ENCODE measurements at places on chromosomes 2 and 18.

DNA sequence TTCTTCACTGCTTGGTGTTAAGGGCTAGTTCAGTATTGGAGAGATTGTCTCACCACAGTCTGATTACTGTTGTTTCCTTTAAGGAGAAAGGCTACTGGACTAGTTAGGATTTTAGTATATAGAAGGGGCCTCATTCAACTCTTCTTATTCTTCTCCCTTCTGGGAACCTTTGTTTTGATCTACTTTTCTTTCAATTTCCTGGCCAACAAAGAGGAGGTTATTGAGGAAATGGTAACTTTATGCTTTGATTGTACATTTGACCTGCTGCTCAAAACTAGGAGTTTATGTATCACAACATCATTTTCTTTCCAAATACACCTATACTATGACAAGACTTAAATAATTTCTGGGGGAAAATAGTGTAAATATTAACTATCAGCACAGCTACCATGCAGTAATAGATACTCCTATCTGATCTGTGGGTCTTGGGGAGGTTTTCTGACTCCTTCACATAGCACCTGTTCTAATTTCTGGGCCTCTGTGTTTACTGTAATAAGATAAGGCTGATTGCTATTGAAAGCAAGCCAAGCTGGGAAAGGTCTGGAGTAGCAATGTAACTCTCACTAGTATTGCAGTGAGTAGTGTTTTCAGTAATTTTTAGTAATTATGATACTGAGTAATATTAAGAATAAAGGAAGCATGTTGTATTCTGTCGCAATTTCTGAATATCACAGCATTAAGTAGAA is 395.3 kb downstream of the NUP35 start:
- DNase-seq, result no peak

DNA sequence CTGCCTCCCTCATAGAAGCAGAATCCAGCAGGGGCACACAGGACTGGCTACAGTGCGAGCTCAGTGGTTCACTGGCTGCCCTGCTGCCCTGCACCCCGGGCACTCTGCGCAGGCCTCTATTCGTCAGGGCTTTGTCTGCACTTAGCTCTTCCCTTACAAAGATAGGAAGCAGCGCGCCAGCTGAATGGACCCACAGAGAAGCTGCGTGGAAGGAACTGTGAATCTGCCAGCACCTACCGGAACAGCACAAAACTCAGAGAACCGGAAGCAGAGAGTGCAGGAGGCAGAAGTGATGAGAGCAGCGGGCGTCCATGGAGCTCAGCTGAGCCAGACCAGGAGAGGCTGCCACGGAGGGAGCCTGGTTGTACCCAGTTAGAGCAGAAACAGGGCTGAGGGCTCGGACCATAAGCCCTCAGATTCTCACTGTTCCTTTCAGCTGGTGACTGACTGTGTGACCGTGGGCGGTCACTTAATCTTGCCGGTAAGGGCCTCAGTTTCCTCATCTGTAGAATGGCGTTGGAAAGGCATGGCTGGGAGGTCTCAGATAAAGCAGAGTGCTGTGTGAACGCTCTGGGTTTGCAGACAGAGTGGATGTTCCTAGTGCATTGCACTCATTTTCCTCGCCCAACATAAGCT is 23.1 kb upstream of the SLC66A3 start:
- DNase-seq, result no peak

GRCh38 chr2:44120428-44120827 is 48.2 kb upstream of the PPM1B start:
- DNase-seq, result no peak

DNA sequence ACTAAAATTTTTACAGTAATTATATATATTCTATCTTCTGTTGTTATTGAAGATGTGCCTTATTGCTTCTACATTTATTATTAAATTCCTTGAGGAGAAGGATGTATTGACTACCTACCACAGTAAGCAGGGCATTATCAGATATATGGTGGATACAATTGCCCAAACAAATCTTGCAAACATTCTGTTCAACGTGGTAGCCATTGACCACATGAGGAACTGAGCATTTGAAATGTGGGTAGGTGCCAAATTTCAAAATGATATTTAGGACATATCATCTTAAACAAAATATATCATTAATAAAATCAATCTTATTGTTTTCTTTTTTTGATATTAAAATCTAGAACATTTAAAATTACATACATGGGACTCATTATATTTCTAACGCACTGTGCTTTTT is 11.1 kb downstream of the SCN3A start:
- no peak for DNase-seq

DNA sequence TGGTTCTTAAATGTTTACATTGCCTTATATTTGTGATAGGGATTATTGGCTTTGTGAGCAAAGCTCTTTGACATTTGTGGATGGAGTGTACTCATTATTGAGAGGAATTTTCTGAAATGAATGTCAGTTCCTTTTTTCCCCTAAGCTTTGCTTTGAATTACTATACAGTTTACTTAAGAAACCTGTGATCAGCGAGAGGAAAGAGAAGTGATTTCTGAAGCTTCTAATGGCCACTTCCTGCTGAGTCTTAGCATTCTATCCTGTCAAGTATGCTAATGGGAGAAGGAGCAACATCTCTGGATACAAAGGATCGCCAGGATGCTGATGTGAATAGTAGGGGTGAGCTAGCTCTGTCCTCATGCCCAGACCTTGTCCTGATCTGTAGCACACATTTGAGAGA is 47.8 kb upstream of the MGAT5 start:
- no peak for DNase-seq

GRCh38 chr2:85434696-85435095 is 16.2 kb downstream of the SH2D6 start:
- DNase-seq, result no peak

DNA sequence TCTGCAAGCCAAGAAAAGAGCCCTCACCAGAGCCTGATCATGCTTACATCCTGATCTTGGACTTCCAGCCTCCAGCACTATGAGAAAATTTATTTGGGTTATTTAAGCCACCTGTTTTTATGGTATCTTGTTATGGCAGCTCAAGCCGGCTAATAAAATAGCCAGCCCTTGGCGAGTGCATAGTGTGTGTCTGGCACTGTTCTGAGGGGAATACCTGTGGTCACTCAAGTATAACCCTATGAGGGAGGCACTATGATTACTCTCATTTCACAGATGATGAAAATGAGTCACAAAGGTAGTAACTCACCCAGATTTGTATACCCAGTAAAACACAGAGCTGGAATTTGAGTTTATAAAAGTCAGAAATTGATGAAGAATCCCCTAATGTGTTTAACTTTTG is 556.9 kb upstream of the SETBP1 start:
- DNase-seq, result no peak

- no peak for DNase-seq
Observed at GRCh38 chr2:101307950-101308431, 510 bp downstream of the RNF149 start.

- DNase-seq, result no peak
Observed at GRCh38 chr2:136377423-136378382, 259.8 kb upstream of the CXCR4 start.

DNA sequence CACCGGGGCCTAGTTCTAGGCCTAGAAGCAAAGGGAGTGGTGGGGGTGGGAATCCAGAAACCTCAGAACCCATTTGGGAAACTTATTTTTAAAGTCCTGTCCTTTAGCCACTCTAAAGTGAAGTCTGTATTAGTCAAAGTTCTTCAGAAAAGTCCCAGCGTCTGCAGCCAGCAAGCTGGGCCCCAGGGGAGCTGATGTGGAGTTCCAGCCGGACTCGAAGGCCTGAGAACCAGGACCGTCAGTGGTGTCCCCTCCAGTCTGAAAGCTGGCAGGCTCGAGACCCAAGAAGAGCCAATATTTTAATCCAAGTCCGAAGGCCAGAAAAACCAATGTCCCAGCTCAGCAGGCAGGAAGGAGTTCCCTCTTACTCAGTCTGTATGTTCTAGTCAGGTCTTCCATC is 32.4 kb downstream of the ID2 start:
- DNase-seq, result no peak

DNA sequence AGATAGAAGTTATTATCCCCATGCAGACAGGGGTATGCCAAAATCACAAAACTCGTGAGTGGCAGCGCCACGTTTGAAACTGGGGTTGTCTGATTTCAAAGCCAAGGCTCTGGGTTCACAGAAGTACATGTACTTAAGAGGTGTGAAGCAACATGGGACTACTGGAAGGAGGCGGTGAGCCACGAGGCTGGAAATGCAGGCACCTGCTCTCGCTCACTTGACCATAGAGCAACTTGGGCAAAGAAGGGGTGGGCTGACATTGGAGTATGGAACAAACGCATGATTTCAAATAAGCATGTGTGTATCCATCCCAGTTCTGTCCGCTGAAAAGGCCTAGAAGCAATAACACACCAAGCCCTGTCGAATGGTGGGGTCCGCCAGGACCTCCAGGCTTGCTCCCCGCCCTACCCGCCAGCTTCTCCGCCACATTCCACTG is 593 bp upstream of the ACTR2 start:
- DNase-seq, result no peak

- DNase-seq, result no peak
Observed at GRCh38 chr18:48838921-48839818, 111.6 kb downstream of the SMAD7 start.

DNA sequence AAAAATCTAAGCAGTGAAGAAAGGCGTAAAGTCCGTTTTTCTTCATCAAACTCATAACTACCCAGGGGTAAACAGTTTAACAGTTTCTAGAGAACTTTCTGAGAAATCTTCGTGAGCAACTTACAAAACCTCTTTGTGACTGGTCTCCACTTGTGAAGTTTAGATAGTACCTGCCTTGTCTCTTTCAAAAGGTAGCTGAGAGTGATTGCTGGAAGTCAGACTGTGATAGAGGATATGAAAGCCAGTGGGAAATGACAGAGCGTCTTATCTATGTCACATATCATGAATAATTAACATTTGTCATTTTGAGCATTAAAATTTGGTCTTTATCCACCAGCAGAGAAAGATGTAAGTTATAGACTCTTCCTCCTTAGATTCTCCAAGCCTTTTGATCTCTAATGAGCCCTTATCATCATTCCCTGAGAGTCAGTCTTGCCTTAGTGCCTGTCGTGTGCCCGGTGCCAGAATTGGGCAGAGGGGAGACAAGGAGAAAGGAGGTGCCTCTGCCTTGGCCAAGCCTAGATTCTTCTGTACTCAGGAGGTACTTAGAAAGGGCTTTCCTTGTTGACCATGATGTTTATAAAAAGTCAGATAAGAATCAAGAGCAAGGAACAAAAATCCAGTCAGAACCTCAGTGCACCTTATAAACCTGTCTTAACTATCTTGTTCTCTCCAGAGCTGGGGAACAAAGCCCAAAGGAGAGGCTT is 205.1 kb upstream of the EPAS1 start:
- DNase-seq, result no peak

DNA sequence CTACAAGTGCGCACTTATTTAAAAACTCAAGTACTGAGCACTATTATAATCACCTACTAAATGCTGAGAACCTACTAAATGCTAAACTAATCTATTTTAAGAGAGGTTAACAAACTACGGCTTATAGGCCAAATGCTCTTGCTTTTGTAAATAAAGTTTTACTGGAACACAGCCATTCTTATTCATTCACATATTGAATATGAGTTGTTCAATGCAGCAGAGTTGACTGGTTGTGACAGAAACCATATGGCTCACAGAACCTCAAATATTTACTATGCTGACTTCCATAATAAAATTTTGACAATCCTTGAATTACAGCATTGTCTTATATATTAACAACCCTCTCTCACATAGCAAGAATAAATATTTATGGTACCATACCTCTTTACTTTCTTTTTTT is 103.2 kb downstream of the ZNF521 start:
- no peak for DNase-seq

DNA sequence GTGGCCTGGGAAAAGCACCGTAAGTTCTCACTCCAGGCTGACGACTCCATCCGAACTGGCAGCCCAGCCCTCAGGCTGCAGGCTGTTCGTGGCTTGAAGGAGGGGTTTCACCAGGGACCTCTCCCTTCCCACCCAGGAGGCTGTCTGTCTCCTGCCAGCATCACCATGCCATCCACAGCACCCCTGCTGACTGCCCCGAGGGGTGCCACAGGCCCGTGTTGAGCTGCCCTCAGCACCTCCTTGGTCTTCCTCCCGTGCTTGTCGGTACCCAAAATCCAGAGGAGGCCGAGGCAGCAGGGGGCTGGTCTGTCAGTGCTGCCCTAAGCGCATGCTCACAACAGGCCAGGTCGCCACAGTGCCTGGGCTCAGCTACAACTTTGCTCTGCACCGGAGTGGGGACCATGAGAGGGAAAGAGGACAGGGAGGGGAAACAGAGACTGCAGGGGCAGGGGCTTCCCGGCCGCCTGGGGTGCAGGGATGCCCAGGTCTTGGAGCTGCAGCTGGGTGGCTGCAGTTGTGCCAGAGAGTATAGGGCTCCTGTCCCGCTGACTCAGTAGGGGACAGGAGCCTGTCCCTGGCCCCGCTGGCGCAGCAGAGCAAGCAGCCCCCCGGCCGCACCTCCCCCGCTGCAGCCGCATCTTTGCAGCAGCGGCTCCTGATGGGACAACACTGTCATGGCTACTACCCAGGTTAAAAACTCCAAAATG is 963.7 kb upstream of the CRIM1 start:
- DNase-seq, result no peak

Data from cortex of kidney (tissue), 1 donor.